SHP77 treated with DMSO at 0.1 percent for 48 hours (cell line): ENCODE measurements at places on chromosomes 16 and 17.

DNA sequence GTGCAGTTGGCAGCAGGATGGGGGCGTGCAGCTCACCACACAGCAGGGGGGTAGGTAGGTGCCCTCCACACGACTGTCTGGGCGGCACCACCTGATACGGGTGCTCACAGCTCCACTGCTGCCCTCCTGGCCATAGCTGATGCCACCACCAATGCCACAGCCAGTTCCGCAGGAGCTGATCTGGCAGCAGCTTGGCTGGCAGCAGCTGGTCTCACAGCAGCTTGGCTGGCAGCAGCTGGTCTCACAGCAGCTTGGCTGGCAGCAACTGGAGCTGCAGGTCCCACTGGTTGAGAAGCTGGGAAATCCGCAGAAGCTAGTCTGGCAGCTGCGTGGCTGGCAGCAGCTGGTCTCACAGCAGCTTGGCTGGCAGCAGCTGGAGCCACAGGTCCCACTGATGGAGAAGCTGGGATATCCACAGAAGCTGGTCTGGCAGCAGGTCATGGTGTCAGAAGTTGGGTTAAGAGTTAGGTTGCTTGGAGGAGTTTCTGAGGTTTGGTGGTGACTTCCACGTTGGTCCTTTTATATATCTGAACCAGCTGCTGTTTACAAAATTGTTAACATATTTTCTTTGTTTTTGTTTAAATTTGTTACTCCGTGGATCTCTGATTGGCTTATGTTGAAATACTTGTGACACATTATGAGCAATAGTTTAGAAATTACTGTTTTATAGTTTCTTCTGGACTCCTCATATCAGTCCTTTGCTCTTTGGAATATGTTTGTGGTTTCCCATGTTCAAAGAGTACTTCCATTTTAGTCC is at the start of gene KRTAP1-5:
KRTAP1-5 (minus strand) TSS at position 494 of the 757 bp plus-strand sequence; CDS start at position 441, 53 bp downstream.
- no peak for DNase-seq

GRCh38 chr16:4945560-4946502 is 8.9 kb upstream of the PPL start:
- no peak for DNase-seq

DNA sequence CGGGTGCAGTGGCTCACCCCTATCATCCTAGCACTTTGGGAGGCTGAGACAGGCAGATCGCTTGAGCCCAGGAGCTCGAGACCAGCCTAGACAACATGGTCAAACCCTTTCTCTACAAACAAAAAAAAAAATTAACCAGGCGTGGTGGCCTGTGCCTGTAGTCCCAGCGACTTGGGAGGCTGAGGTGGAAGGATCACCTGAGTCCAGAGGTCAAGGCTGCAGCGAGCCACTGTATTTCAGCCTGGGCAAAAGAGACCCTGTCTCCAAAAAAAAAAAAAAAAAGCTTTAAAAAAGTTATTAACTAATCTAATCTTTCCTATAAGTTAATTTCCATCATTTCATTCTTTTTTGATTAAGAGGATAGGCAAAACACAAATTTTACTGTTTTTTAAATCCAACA is 2.5 kb downstream of the NCOR1 start:
- DNase-seq: no peak

DNA sequence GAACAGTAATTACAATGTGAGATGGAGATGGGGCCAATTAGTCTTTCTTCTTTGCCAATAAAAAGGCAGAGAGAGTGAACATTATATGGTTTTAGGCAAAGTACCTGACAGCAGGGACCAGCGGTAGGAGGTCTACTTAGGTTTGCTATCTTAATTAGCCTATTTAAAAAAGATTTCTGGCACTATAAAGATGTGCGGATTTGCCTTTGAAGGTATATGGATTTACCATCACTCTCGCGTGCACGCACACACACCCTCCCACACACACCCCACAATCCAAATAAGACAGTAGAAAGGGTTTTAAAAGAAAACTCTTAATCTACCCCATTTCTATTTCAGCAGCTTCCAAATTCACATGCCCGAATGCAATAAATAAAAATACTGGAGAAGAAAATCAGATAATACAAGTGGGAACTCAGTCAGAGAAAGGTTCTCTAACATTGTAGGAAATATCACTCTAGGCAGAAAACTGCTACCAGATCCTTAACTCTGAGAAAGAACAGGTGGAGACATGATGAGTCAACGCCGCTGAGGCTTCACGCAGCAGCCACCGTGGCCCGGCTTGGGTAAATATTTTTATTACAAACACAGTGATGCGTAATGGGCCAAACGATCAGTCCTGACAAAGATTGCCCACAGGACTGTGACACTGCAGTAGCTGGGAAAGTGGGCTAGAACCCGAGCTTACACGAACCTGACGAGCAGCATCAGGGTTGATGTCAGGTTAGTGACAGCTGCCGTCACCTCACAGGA is 66.6 kb upstream of the AXIN2 start:
- DNase-seq: peak; percentile 89

DNA sequence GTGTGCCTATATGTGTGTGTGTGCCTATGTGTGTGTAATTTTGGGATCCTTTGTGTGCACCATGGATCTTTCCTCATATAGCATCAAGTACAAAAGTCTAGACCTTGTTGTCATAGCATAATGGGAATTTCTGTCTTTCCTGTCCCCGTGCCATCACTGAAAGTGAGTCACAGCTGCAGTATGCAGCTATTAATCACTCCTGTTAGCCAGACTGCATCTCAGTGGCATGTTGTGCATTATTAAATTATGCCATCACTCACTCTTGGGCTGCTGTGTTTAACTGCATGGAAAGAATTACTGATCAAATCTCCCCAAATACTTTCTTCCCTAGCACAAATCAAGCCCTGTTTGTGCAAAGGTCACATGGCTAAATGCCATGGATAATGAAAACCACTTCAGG is 92.4 kb downstream of the CBLN1 start:
- DNase-seq: no peak

DNA sequence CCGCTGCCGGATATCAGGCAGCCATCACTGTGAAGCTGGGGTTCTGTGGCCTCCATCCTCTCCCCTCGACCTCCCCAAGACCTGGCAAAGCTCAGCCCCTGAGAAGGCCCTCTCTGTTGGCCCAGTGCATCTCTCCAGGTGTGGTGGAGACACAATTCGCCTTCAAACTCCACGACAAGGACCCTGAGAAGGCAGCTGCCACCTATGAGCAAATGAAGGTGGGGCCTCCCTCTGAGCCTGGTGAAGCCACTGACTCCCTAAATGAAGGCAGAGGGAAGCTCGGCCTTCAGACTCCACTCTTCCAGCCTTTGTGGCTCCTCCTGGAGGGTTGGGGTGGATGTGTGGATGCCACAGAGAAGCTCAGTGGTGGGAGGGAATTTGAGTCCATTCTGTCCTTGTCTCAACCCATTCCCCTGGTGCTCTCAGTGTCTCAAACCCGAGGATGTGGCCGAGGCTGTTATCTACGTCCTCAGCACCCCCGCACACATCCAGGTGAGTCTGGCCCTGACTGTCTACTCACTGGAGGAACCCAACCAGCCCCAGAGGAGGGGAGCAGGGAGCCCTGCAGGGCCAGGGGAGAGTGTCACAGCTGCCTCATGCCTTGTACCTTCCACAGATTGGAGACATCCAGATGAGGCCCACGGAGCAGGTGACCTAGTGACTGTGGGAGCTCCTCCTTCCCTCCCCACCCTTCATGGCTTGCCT is 1.7 kb upstream of the MRM1 start:
- DNase-seq: no peak

GRCh38 chr16:23302045-23302956 is at the start of gene SCNN1B:
Gene SCNN1B, plus strand, starts transcription at chr16:23302302. Its CDS starts 46,298 bp downstream, at chr16:23348600.
- DNase-seq: no peak

GRCh38 chr16:74718140-74718539 is 17.5 kb upstream of the MLKL start:
- no peak for DNase-seq

GRCh38 chr17:74339537-74340195 is 13.6 kb downstream of the KIF19 start:
- DNase-seq: peak; percentile 46

DNA sequence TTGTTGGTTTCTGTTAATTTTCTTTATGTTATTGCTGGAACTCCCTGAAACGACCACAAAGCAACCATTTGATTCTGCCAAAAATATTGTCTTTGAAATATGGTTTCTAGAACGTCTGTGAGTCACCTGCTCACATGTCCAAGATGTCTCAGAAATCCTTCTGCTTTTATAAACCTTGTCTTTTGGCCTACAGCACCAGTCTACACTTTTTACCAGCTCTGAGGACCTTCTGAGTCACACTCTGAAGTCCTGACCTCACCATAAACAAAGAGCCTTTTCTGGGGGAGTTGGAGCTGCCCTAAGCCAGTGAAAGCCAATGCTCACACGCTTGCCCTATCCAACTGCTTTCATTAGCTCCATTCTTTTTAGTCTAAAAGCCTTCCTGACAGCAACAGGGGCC is 55.5 kb downstream of the GRIN2A start:
- DNase-seq: no peak

- DNase-seq: no peak
Observed at GRCh38 chr17:3977387-3977786, 13.2 kb upstream of the ATP2A3 start.

DNA sequence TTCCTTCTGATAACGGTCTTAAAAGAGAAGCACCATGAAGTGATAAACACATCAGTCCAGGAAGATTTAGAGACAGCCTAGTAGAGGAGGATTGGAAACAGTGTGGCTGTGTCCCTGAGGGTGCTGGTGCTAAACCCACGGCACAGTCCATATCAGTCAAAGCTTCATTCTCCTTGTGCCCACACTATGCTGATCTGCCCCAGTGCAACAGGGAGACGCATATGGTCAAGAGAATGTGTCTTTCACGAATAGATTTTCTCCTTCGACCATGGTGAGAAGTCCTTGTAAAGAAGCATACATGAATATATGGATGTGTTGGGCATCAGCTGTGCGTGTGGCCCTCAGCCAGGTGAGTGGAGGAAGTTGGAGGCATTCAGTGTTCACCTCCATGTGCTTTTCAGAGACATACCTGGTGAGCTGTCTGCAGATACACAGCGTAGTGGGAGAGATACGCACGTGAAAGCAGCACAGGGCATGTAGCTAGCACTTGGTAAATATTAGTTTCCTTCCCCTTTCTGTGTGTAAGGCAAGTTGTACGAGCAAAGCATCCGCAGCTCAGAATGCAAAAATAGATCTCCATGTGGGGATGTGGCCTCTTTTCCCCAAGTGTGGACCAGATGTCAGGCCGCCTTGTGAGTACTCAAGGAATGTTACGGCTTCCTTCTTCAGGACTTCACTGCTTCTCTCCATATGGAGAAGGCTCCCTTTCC is 29.4 kb downstream of the HLF start:
- DNase-seq: no peak

GRCh38 chr17:37170881-37171425 is 204.8 kb upstream of the C17orf78 start:
- no peak for DNase-seq

DNA sequence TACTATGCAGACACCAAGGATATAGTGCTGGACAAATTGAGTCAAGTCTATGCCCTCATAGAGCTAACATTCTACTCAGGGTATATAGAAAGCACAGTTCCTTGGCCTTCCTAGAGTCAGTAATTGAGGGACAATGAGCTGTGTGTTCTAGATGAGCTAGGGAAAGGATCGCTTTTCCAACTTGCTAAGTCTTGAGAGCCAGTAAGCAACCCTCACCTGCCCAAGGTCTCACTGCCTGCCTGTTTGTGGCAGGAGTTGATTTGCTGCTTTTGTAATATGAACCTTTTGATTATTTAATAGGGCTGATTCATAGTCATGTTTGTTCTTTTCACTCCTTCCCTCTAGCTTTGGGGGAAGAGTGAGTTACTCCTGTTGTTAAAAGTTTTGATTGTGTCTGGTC is 6.5 kb downstream of the DDX42 start:
- no peak for DNase-seq

- no peak for DNase-seq
Observed at GRCh38 chr16:3618769-3619141, 7.3 kb upstream of the SLX4 start.
